Neural progenitor cell (in vitro differentiated cells): ENCODE measurements at places on chromosomes 13 and 19. TPM values are rescaled to one million over a fixed set of nuclear protein-coding genes. Genes with fewer than 3 reads are reported as not detected.
A peak's percentile ranks its signal among the peaks of the same experiment; 100 is the strongest.

- H3K36me3 ChIP-seq: no peaks in the 10 kb centered on the region
- H3K27me3 ChIP-seq: no peaks in the 10 kb centered on the region
- no peak overlapping the region for H3K27ac ChIP-seq
These were observed 744 bp downstream of the ZNF805 start for GRCh38 chr19:57241176-57241575.

GRCh38 chr19:33329736-33330135 is 27.4 kb upstream of the CEBPA start:
- no peak for DNase-seq
- H3K27ac ChIP-seq: no peak overlapping the region
- H3K4me1 ChIP-seq: no peaks in the 10 kb centered on the region
- H3K4me3 ChIP-seq: no peak overlapping the region

DNA sequence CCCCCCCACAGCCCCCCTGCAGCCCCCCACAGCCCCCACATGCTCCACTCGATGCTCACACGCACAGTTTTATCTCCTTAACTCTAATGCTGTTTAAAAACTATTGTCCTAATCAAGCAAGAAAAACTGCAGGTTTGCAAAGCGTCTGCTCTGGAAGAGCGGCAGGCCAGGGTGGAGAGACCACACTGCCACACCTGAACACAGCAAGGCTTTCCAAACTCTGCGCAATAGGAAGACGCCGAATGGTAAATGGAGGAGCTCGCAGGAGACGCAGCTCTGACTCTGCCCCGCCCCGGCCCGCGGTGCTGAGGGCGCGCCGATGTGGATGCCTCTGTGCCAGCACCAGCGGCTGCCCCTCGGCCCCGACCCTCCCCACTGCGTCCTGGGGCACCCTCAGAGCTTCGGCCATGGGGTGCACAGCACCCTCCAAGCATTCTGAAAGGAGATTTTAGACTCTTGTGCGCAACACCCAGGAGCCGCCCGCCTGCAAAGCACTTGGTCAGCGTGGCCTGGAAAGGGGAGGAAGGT is 32.4 kb downstream of the RASA3 start:
- H3K4me3 ChIP-seq: no peak overlapping the region
- H3K4me1 ChIP-seq: peaks cover 8% of the 10 kb centered on the region
- H3K27ac ChIP-seq: peak overlapping the region; percentile 6
- peak; percentile 87 for DNase-seq
- no peaks in the 10 kb centered on the region for H3K27me3 ChIP-seq

DNA sequence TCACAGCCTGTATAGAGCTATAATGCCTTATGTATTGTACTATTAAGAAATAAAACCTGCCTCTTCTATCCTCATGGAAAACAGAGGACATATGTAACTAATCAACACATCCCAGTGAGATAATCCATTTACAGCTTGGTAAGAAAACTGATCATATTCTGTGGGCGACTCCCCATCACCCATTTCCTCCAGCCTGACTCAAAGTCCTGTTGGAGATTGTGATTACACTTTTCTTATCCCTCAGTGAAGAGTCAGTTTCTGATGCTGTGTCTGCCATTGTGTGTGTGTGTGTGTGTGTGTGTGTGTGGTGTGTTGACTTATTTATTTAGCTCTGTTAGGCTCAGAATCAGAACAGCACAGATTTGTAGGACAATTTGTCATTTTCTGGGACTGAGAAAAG is 212.8 kb downstream of the FGF9 start:
- no peaks in the 10 kb centered on the region for H3K36me3 ChIP-seq
- H3K27me3 ChIP-seq: no peaks in the 10 kb centered on the region
- no peak for DNase-seq
- H3K4me1 ChIP-seq: no peaks in the 10 kb centered on the region
- H3K4me3 ChIP-seq: no peak overlapping the region

DNA sequence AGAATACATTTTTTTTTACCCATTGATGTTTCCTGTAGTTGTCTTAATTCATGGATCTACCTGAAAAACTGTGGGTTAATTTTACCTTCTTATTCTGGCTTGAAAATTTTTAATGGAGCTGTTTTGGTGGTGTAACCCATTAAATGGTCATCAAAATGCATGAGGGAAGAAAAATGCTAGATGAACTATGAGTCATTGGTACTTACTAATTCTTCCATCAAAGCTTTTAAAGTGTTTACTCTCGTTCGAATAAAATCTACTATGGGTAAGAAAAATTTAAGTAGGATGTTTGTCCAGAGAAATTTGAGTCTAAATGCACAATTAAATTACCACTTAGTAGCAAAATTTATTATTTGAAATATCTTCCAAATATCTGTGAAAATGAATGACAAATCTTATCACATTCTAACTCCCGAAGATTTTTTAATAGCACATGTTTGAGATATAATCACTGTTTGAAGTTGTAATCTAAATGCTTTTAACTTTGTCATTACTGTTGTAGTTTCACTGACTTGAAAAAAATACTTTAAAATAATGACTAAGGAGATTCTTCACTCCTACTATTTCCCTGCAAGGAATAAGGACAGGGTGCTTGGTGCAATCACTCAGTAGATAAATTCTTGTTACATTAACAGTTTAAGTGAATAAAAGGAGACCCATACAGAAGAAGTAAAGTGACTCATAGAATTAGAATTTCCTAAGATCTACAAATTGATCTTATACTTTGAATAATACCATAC is 437.7 kb downstream of the IRS2 start:
- no peaks in the 10 kb centered on the region for H3K4me1 ChIP-seq
- no peak overlapping the region for H3K27ac ChIP-seq
- no peak for DNase-seq
- H3K27me3 ChIP-seq: no peaks in the 10 kb centered on the region
- no peak overlapping the region for H3K4me3 ChIP-seq

- no peak overlapping the region for H3K4me3 ChIP-seq
- no peaks in the 10 kb centered on the region for H3K27me3 ChIP-seq
- peak; percentile 56 for DNase-seq
- H3K4me1 ChIP-seq: peaks cover 18% of the 10 kb centered on the region
- peak overlapping the region; percentile 25 for H3K27ac ChIP-seq
These were observed 32.6 kb downstream of the ERCC5 start for GRCh38 chr13:102878481-102878880.

- H3K27me3 ChIP-seq: no peaks in the 10 kb centered on the region
- H3K36me3 ChIP-seq: peaks cover 8% of the 10 kb centered on the region
- no peaks in the 10 kb centered on the region for H3K4me1 ChIP-seq
- no peak for DNase-seq
- H3K27ac ChIP-seq: no peak within 1 kb of the TSS
These were observed at the start of gene SLC6A16 for GRCh38 chr19:49324801-49325576. SLC6A16 (minus strand) TSS chr19:49325191; CDS start chr19:49311347, 13,844 bp downstream.

DNA sequence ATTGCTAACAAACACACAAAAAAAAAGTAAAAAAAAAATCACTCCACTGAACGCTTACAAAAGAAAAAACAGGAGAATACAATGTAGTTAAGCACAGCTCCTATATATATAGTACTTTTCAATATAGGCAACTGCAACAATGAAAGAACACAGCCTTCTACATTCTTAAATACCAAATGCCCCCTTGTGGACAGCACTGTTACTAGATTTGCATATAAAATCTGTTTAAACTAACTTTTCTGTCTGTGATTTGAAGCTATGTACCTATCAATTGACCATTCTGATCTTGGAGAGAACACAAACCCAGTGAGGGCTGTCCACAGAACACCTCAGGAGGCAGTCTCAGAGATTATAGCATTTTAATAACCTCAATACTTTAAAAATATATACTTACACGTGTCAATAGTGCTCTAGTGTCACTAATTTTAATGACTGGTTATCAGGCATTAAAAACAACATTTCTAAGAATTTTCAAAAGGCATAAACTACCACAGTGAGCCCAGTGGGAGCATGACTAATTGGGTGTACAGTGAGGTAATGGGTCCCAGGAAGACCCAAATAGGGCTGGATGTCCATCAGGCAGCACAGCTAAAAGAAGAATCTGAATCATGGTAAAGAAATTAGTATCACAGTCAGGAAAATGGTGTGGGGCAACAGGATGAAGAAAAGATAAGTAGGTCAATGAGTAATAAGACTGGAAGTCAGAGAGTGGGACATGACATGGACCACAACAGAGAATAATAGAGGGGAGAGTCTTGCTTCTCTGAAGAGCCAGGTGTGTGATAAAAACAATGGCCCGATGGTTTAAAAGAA is 22.2 kb downstream of the CCDC169 start:
- DNase-seq: peak; percentile 80
- no peak overlapping the region for H3K4me3 ChIP-seq
- no peaks in the 10 kb centered on the region for H3K4me1 ChIP-seq
- H3K36me3 ChIP-seq: no peaks in the 10 kb centered on the region
- H3K27me3 ChIP-seq: no peaks in the 10 kb centered on the region

DNA sequence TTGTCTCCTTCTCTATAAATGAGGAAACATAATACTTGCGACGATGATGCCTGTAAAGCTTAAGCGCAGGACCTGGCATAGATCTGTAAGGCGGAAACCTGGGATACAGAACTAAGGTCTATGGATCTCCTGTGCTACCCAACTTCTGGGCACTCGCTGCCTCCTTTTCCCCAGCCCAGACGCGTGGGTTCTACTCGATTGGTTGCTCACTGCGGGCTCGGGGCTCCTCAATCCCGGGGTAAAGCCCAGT is 615 bp upstream of the PSMC4 start:
- H3K36me3 ChIP-seq: peaks cover 5% of the 10 kb centered on the region
- H3K4me1 ChIP-seq: peaks cover 8% of the 10 kb centered on the region
- DNase-seq: no peak
- H3K27me3 ChIP-seq: no peaks in the 10 kb centered on the region

DNA sequence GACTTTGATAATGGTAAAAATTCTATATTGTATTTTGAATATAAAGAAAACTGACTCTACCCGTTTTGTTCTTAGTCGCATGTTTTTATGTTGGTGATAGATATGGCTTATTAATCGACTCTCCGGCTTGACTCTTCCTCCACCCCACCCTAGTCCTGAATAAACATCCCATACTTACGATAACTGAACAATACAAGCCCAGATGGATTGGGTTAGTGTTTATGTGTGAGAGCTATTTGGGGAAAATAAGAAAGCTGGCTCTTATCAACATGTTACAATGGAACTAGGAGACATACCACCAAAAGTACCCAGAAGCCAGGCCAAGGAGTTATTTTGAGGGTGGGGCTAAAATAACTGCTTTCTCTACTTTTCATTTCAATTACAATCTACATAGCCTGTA is 796.3 kb downstream of the DIAPH3 start:
- no peaks in the 10 kb centered on the region for H3K36me3 ChIP-seq
- no peak overlapping the region for H3K27ac ChIP-seq
- H3K27me3 ChIP-seq: no peaks in the 10 kb centered on the region
- no peak overlapping the region for H3K4me3 ChIP-seq
- no peak for DNase-seq
- H3K4me1 ChIP-seq: peaks cover 6% of the 10 kb centered on the region

DNA sequence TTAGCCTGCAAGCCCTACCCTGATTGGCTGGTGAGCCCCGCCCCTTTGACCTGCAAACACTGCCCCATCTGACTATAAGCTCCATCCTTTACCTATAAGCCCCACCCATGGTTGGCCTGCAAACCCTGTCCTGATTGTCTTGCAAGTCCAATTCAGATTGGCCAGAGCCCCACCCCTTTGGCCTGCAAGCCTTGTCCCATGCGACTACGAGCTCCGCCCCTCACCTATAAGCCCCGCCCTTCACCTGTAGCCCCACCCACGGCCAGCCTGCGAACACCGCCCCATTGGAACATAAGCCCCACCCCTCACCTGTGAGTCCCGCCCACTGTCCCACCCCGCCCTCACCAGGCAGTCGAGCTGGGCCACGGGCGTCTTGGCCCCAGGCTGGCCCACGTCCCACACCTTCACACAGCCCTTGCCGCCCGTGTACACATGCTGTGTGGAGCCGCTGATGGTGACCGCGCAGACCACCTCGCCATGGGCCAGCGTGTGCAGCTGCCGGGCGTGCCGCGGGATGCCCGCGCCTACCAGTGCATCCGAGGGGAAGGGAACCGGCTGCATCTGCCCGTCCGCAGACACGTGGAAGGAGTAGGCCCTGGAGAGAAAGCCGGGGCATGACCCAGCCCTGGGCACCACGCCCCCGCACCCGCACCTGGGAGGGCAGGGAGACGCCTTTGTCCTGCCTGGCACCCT is 22.9 kb downstream of the TLE2 start:
- no peak overlapping the region for H3K4me3 ChIP-seq
- H3K27ac ChIP-seq: no peak overlapping the region
- H3K27me3 ChIP-seq: no peaks in the 10 kb centered on the region
- H3K4me1 ChIP-seq: no peaks in the 10 kb centered on the region
- H3K36me3 ChIP-seq: no peaks in the 10 kb centered on the region

DNA sequence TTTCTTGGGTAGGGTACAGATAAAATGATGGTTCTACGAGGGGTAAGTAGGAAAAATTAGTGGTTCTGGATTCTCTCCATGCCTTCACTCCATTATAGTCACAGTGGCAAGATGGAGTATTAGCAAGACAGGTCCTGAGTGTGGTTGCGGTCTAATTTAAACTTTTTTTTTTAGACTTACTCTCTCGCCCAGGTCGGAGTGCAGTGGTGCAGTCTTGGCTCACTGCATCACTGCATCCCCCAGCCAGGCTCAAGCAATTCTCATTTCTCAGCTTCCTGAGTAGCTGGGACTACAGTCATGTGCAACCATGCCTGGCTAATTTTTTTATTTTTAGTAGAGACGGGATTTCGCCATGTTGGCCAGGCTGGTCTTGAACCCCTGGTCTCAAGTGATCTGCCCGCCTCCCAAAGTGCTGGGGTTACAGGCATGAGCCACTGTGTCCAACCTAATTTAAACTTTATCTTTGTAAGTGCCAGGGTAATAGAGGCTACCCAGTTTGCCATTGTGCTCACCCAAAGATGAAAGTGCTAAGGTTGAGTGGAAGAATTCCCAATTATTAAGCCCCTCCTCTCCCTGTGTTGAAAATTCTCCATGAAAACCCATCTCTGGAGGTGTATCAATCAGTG is 135.6 kb downstream of the TM9SF2 start:
- H3K27me3 ChIP-seq: no peaks in the 10 kb centered on the region
- no peak for DNase-seq
- H3K36me3 ChIP-seq: no peaks in the 10 kb centered on the region
- peaks cover 4% of the 10 kb centered on the region for H3K4me1 ChIP-seq

ZNF835 gene
- total RNA-seq: not detected in 2 replicates

PROZ gene
- total RNA-seq: not detected in 2 replicates

CLDND2 gene
- not detected in 2 replicates for total RNA-seq

SELENOV gene
- total RNA-seq: 0.73 and 6.2 TPM in 2 replicates

GRAMD1A gene
- total RNA-seq: 27.2 and 51.0 TPM in 2 replicates

ZNF586 gene
- total RNA-seq: 19.8 and 21.6 TPM in 2 replicates
